ENCODE measurements at places on chromosomes 4 and X.

- DNase-seq: no peak
Measured at GRCh38 chrX:10516781-10517322, 103.5 kb downstream of the MID1 start.

GRCh38 chr4:37679301-37679700 is 6.9 kb downstream of the RELL1 start:
- no peak for DNase-seq

- peak; percentile 28 for DNase-seq
Measured at GRCh38 chrX:149631234-149632165, at the start of gene TMEM185A. TSS of gene TMEM185A (minus strand) at chrX:149631792. CDS start at chrX:149631580, 212 bp downstream.

DNA sequence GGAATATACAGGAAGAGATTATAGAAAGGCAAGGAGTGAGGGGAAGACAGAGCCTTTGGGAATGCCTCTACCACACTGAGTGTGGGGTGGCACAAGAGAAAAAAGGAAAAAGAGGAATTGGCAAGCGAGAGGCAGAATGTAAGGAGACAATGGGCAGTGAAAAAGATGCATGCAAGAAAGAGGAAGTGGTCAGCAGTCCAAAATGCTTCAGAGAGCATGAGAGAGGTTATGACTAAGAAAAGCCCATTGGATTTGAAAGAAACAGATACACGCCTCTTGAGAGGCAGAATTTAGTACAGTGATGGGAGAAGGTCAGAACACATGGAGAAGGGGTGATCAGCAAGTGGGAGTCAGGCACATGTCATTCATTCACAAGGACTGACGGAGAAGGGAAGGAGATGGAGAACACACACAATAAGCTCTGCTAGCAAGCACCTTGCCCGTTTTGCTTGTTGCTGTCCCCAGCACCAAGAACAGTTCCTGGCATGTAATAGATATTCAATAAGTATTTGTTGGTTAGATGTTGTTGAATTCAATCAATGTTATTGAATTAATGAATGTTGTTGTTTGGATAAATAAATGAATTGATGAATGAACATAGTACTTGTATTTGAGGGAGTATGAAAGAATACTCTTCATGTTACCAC is 6.3 kb downstream of the DCHS2 start:
- DNase-seq: no peak

DNA sequence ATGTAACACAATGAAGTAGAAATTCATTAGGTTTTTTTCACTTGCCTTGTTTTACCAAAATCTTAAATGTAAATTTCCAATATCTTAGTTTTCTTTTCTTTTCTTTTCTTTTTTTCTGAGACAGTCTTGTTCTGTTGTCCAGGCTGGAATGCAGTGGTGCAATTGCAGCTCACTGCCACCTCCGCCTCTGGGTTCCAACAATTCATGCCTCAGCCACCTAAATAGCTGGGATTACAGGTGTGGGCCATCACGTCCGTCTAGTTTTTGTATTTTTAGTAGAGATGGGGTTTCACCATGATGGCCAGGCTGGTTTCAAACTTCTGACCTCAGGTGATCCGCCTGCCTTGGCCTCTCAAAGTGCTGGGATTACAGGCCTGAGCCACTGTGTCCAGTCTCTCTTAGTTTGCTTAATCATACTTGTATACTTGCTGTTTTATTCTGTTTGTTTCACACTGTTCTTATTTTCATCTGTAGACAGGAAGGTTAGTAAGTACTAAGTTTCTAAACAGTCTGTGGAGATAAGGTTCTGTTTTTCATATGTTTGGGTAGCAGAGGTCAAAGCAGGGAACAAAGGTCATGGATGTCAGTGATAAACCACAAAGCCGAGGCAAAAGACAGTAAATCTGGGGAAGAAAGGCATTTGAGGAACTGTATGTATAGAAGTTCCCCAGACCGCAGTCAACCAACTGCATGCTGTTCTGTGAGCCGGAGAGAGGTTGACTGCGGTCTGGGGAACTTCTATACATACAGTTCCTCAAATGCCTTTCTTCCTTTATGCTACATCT is 129.1 kb downstream of the CBR4 start:
- DNase-seq: no peak

DNA sequence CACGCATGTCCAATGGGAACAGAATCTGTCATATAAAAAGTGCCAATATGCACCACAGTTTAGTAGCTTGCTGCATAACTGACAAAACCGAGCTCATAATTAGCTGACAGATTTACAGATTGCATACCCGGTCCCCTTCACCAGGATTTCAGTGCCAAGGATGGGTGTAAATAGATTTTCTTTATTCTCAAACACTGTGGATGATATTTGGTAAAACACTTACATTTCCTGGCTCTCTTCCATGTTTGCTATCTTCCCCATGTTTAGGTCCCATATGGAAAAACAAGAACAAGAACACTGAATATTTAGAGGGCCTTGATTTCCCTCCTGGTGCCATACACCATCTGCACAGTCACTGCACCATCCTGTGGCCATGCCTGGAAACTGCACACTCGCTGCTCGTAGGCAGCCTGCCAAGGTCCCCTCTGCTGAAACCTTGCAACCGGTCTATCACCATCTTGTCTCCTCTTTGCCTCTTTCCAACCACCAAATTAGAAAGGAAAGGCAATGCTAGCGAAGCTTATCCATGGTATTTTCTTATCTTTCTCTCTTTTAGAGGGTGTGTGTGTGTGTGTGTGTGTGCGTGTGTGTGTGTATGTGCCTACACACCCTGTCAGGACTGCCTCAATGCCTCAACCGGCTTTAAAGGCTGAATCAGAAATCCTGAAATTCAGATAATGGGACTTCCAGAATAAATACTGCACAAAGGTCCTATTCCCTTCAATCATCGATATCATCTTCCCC is 124.2 kb upstream of the MBNL3 start:
- no peak for DNase-seq

- DNase-seq: no peak
Measured at GRCh38 chr4:72743078-72743477, 174.1 kb upstream of the ADAMTS3 start.

DNA sequence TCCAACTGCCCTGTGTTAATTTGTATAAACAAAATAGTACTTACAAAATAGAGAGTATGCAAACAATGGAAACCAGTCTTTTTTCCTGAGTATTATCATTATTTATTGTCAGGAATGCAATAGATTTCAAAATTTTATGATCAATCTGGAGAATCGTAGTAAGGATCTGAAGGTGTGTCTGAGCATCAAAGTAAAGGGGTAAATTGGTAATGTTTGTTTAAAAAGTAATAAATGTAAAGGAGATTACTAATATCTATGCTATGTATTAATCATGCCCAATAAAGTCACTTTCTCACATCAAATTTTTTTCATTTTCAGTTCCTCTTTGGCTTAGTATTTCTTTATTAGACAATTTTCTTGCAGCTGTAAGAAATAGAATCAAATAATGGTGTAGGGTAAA is 1507.1 kb upstream of the PCDH7 start:
- DNase-seq: no peak

DNA sequence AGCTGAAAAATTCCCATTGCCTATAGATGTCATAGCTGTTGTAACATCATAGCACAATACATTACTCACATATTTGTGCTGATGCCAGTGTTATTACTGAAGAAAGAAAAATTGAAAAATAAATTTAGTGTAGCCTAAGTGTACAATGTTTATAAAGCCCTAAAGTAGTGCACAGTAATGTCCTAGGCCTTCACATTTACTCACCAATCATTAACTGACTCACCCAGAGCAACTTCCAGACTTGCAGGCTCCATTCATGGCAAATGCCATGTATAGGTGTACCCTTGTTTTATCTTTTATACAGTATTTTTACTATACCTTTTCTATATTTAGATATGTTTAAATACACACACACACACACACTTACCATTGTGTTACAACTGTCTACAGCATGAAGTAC is 265.4 kb upstream of the MAGEB18 start:
- no peak for DNase-seq

DNA sequence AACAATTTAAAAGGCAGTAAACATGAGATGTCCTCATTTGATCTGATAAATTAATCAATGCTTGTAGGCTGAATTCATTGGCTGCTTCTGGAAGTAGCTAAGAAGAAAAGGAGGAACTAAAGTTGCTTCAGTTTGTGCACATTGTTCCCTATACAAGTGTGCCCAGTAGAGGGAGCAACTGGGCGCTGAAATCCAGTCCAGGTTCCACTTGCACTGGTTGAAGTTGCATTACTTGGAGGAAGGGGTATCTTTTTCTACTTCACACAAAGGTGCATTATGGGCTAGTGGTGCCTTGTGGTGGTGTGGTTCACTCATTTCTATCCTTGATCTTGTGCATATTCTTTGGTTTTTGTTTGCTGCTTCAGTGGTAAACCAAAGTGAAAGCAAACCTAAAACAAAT is 67.9 kb upstream of the SOX3 start:
- peak; percentile 0 for DNase-seq

GRCh38 chrX:42098900-42099299 is 175.5 kb upstream of the CASK start:
- DNase-seq: no peak

- no peak for DNase-seq
Measured at GRCh38 chr4:159051245-159052071, 51.4 kb upstream of the RAPGEF2 start.

DNA sequence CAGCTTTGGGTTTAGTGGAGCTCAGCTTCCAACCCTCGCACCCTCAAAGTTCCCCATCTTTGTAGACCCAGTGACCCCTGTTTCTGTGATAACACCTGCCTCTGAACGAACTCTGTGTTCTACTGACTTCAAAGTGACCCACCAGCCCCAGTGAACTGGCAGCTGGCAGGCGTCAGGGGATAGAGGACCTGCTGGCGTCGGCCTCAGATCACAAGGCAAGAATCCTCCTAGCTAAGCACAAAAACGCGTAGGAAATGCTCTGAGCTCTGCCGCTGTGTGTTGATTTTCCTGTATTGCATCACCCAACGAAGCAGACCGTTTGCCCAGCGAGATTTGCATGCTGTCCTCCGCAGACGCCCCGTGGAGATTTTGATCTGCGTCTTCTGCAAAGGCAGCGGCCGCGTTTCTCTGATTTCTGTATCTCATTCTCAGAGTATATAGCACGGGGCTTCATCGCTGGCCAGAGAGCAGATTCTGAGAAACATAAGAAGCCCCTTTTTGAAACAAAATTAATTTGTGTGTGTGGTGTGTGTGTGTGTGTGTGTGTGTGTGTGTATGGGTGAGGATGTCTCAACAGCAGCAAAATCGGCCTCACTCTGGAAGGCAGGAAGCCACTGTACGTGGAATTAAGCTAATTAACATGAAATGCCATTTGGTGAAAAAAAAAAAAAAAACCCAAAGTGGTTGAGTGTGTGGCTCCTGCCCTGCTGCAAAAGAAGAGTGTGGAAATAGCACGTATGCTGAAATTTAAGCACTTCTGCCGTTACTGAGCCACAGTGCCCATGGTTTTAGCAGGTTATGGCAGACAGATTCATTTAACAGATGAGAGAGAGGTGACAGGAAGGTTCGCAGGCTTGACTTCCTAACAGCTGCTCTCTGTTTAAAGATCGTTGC is 29.2 kb upstream of the ASMTL start:
- peak; percentile 56 for DNase-seq

DNA sequence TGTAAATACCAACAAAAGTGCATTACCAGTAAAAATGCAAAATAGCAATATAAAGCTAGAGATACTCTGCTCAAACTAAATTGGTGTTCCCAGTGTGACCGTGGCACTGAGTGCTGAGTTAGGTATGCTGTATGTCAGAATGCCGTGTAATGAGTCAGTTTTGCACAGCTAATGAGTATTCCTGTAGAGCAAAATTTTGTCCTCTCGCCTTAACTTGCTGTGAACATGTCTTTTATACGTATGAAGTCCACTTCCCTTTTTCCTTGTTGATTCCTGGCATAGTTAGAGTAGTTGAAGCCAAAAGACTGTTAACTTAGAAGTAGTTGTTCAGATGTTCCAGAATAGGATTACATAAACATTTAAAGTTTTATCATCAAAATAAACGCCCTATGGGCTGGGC is 11.5 kb downstream of the DCLK2 start:
- no peak for DNase-seq

- DNase-seq: no peak
Measured at GRCh38 chr4:141074098-141074878, 59.0 kb downstream of the RNF150 start.

GRCh38 chr4:152534541-152535359 is 1.1 kb downstream of the FBXW7 start:
- no peak for DNase-seq

DNA sequence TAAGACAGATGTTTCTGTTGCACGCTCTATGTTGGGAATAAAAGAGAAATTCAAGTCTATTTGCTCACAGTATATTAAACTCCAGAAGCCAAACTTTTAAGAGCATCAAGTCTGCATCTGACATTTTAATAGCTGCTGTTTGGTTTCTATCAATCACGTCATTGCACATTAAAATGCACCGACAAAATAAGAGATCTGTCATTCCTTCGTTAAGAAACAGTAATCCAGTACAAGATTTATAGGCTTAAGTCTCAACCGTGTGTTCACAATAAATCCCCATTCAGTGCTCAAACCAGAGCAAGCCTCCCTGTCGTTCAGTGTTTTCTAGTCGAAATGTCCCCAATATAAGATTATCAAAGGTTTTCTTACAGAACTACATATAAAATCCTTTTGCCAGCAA is 89.0 kb upstream of the BMPR1B start:
- DNase-seq: no peak

DNA sequence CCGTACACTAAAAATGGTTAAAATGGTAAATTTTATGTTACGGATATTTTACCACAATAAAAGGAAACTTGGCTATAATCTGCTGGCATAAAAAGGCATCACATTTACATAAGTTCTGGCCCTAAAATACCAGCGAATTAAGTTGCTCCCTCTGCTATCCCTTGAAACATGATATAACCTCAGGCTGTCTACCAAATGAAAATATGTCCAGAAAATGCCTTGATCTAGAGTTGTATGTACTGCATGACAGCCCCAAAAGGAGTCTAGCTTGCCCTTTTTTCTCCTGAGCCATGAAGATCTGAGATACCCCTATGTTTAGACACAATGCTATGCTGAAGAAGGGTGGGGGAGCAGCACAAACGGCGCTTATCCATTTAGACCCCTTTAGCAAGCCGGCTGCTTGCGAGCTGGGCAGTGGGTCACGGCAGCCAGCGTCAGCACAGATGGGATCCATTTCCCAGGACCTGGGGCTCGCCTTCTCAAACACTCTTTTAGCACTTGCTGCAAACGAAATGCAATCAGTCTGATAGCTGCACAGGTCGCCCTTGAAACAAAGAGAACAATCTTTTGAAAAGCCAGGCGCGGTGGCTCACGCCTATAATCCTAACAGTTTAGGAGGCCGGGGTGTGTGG is 77.0 kb downstream of the AFAP1 start:
- no peak for DNase-seq

GRCh38 chr4:101417046-101417445 is 69.7 kb upstream of the PPP3CA start:
- no peak for DNase-seq

Measured in HFFc6 (cell line).